ENCODE measurements at places on chromosomes 7 and 10. TPM values are rescaled to one million over a fixed set of nuclear protein-coding genes. Genes with fewer than 3 reads are reported as not detected.

DNA sequence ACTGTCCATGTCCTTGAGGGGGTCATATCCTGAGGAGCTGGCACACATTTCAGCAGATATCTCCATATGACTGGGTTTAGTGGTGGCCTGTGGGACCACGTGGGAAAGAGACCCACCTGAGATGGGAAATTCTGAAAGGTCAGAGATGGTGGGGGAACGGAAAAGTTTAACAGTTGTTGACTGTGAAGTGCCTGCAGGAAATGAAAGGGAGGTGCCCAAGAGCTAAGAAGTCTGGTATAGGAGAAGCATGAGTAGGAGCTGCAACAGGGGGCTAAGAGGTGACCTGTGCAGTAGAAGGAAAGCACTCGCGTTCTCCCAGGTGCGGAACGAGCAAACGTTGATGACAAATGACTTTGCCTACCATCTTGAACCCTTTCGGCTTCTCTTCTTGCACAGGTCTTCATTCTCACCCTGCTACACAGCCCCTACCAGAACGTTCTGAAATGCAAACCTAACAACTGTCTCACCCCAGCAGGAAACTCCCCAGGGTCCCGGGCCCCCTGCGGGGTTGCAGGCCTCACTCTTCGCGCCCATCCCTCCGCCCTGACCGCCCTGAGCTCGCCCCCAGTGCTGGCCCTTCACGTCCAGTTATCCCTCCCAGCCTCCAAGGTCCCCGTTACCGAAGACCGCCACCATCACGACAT, 9.8 kb upstream of the FXYD4 start:
- DNase-seq = no peak

DNA sequence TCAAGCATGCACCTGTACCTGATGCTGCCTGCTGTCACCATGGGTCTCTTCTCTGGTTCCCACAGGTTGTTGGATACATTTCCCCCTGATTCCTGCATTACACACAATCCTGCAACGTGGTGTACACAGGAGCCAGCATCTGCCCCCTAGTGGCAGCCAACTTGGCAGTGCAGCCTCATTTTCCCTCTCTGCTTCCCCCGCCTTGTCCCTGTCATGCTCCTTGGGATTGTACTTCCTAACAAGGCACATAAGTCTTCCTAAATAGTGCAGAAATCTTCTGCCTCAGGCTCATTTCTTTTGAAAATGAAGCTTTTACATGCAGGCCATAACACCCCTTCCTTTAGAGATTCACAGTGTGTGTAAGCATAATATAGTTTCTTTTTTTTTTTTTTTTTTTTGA, 387.5 kb downstream of the CCSER2 start:
- DNase-seq = no peak

GRCh38 chr7:46576950-46577349, 655.9 kb upstream of the IGFBP3 start:
- DNase-seq = no peak

DNA sequence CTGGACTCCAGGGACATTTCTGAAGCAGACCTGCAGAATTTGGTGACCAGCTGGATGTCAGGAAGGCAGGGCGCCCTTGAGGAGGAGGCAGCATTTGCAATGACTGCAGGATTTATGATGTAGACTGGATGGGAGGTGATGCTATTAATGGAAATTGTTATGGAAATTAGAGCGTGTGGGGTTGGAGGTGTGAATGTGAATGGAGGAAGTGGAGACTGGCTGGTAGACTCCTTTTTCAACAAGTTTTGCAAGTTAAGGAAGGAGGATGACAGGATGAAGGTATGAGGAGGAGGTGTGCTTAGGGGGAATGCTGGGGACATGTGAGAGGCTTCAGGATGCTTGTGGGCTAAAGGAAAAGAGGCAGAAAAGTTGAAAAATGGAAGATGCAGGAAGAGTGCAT, 137.0 kb downstream of the TMEM178B start:
- DNase-seq = no peak

DNA sequence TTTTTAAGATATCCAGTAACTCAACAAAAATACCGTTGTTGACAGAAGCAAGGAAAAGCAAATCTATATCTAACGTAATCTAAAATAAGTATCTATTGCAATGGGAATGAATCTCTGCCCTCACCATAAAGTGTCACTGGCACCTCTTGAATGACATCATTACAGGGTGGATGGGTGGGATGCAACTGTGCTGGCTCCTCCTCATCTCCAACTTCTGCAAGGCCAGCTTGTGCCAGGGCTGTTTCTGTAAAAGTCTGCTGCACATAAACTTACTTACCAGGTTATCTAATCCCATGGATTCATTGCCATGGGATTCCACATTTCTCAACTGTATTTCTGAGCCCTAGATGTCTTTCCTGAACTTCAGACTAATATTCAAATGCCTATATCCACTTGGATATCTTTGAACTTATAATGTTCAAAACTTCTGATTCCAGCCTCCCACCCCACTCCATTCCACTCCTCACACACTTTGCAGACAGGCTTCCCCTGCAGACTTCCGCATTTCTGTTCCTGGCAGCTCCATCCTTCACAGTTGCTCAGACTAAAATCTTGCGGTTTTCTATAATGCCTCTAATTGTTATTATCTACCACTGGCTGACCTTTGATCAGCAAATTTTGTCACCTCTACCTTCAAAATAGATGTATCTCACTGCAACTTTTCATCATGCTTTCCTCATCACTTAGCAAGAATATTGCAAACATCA, 10.7 kb downstream of the FGL2 start:
- no peak for DNase-seq

- no peak for DNase-seq
These were observed 59.6 kb upstream of the TRIM24 start for GRCh38 chr7:138400400-138400886.

FBXO24 gene
- total RNA-seq = 0.20 TPM

CTAGE8 gene
- 5.3 TPM for total RNA-seq

ABCC2 gene
- total RNA-seq = 2.1 TPM
